ENCODE measurements at places on chromosomes 6 and 20.

- DNase-seq: no peak
These were observed 27.7 kb downstream of the EIF2S2 start for GRCh38 chr20:34084227-34084923.

DNA sequence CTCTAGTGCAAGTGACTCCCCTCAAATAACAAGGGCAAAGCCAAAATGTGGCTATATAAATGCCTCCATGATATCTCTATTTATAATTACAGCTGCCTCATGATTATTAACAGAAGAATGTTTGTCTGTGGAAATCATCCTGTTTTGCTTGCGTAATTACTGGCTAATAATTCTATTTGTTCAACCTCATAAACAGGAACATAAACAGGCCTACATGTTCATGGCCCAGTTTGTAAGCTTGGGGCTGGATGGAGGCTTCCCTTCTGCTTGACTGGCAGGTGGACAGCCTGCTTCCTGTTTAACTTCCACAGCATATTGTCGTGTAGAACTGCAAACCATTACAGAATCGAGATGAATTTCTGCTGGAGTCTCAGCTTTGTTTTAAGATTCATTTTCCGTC lies 766.0 kb upstream of the MAP3K7 start:
- DNase-seq: no peak

- DNase-seq: no peak
These were observed 342.2 kb downstream of the CDH26 start for GRCh38 chr20:60300374-60300773.

DNA sequence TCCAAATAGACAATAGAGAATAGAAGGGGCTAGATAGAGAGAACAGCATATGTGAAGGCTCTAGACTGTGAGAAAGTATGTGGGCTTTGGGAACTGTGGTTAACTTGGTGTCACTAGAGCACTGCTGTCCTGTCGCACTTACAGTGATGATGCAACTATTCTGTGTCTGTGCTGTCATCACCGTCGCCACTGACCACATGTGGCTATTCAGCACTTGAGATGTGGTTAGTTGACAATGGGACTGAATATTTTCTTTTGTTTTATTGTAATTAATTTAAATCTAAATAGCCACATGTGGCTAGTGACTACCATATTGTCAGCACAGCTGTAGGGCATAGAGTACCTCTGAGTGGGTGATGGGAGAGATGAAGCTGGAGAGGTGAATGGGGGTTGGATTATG lies 39.0 kb upstream of the IFNGR1 start:
- DNase-seq: peak; percentile 71

GRCh38 chr6:169222126-169222525 lies 31.5 kb downstream of the THBS2 start:
- no peak for DNase-seq

GRCh38 chr20:23410916-23411695 lies 10.2 kb downstream of the NAPB start:
- no peak for DNase-seq

GRCh38 chr20:24961384-24962181 lies 12.5 kb downstream of the CST7 start:
- no peak for DNase-seq

- DNase-seq: no peak
These were observed 225.4 kb upstream of the PREP start for GRCh38 chr6:105628156-105628860.

GRCh38 chr6:134097114-134097707 lies 44.8 kb upstream of the SLC2A12 start:
- DNase-seq: peak; percentile 87

DNA sequence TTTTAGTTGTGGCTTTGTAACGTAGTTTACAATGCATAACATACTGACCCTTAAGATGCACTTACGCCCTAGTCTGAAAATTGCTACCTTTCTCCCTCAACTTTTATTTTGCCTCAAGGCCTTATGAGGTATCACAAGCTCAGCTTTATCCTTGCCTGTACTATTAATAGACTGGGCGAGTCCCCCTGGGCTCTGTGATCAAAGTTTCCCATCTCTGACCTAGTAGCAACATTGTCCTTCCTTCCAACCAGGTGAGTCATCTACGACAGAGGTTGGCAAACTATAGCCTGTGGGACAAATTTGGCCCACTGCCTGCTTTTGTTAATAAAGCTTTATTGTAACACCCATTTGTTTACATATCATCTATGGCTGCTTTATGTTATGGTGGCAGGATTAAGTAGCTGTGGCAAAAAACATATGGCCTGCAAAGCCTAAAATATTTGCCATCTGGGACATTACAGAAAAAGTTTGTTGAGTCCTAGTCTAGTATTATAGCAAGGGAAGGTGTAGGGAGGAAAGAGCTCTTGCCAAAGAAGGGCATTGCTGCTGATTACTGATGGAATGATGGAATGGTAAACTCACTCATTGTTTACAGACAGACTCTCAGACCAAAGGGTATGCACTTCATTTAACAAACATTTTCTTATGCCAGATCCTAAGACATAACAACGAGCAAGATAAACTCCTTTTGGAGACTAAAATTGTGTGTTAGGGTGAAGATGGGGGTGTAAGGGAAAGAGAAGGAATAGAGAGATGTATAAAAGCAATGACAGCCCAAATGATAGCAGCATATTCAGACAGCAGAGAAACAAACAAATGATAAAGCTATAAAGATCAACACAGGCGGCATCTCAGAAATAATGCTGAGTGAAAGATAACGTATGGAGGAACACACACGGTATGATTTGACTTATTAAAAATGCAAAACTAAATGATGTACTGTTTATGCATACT lies 74.2 kb downstream of the SLC22A23 start:
- DNase-seq: no peak

DNA sequence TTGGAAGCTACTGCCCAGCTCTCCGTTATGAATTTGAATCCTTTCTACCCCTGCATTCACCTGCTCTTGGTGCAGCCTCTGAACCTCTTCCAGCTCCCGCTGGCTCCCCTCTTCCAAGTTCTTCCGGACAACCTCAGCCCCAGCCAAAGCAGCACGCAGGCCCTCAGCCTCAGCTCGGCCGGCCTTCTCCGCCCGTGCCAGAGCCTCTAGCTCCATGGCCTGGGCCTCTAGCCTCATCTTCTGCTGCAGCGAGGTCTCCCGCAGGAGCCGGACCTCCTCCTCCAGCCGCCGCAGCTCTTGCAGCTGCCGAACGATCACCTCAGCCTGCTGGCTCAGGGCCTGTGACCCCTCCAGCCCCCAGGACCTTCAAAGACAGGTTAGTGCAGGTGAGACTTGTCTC lies 3.2 kb downstream of the CCHCR1 start:
- no peak for DNase-seq

DNA sequence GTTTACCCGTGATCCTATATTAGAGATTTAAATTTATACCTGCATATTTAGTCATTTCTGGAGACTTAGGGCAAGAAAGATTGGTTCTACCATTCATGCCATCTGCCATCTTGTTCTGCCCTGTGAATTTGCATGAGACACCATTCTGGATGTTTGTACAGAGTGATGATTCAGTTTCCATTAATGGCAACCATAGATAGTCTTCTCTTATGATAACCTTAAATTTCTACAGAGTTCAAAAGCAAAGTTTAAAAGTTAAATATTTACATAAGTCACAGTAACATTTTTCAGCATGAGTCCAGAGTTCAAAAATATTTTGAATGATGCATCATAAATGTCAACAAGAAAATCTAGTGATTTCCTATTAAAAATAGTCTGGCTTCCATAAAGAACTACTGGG lies 23.2 kb downstream of the PLCB1 start:
- no peak for DNase-seq

DNA sequence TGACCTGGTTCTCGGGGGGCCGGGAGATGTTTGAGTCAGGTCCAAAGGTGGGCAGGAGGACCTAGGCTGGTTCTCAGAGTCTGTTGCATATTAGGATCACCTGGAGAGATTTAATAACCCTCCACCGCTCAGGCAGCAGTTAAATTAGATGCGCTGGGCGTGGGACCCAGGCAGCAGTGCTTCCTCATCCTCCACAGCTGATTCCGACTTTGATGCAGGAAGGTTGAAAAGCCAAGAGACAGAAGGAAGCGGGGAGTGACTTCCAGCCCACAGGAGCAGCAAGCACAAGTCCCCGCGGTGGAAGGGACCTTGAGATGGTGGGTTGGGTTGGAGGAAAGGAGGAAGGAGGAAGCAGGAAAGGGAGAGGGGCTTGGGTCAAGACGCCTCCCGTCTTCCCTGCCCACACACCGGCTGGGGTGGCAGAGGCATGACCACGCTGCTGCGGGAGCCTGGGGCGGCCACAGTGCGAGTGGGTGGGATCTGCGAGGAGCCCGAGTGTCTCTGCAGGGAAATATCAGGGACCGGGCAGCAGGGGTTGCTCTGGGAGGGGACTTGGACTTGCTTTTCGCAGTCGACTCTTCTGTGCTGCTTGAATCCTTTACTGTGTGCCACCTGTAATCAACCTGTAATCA lies 146.0 kb downstream of the PHACTR3 start:
- no peak for DNase-seq

- no peak for DNase-seq
These were observed 60.7 kb upstream of the RNF24 start for GRCh38 chr20:4076033-4076432.

DNA sequence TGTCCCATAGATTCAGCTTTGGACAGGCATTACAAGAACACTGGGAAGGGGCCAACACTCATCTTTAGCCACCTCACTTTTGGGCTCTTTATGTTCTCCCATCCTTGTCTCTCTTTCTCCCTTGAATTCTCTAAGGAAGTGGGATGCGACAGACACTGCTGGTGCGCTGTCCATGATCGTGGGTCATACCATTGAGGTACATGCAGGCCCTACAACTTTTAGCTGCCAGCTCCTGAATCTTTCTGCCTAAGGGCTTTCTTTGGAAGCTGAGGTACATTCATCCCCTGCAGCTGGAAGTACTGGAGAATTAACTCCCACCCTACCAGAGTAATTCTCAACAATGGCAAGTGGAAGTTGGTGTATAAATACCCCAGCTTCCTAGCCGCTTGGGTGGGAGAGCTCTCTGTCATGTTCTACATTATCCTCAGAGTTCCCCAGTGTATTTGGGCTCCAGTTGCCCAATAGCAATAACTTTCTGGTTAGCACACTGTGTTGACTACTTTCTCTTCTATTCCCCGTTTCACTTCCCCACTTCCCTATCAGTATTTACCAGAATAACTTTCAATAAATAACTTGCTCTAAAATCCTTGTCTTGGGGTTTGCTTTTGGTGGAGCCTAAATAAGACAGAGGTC lies 309.4 kb upstream of the RNF24 start:
- no peak for DNase-seq

GRCh38 chr6:7390226-7390878 lies 744 bp downstream of the RIOK1 start:
- DNase-seq: peak; percentile 11

DNA sequence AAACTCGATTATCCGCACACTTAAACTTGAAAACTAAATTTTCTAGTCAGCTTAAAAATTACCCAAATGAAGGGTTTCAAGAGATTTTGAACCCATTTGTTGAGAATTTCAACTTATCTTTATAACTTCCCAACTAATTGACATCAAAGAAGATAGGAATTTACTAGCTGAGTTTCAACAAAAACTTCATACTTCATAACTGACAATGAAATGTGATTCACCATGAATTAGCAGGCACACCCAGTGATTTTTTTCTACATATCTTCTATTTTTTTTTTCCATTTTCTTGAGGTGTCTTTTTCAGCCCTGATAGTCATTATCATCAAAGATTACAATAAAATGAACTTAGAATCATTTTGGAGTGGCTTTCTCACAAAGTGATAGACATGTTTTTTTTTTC lies 26.7 kb downstream of the TNFAIP3 start:
- DNase-seq: no peak

- DNase-seq: no peak
These were observed 35.9 kb upstream of the TOX2 start for GRCh38 chr20:43878776-43879175.

- peak; percentile 43 for DNase-seq
These were observed 1.7 kb downstream of the ULBP1 start for GRCh38 chr6:149965194-149966020.

DNA sequence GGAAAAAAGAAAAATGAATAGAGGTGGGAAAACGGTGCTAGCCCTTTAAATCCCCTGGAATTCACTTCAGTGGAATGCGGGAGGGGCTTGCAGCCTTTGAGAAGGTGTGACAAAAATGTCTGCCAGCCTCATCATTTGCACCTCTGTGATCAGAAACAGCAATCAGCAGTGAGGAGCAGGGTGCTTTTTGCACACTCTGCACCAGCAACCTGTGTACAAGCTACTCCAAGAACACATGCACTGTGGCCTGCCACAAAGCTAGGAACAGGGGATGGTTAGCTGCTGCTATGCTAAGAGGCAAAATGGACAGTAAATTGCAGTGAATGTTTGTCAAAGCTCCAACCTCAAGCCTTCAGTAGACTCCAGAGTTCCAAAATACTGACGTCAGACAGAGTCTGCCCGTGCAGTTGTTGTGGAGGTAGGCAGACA lies 29.7 kb downstream of the GINS1 start:
- DNase-seq: no peak

DNA sequence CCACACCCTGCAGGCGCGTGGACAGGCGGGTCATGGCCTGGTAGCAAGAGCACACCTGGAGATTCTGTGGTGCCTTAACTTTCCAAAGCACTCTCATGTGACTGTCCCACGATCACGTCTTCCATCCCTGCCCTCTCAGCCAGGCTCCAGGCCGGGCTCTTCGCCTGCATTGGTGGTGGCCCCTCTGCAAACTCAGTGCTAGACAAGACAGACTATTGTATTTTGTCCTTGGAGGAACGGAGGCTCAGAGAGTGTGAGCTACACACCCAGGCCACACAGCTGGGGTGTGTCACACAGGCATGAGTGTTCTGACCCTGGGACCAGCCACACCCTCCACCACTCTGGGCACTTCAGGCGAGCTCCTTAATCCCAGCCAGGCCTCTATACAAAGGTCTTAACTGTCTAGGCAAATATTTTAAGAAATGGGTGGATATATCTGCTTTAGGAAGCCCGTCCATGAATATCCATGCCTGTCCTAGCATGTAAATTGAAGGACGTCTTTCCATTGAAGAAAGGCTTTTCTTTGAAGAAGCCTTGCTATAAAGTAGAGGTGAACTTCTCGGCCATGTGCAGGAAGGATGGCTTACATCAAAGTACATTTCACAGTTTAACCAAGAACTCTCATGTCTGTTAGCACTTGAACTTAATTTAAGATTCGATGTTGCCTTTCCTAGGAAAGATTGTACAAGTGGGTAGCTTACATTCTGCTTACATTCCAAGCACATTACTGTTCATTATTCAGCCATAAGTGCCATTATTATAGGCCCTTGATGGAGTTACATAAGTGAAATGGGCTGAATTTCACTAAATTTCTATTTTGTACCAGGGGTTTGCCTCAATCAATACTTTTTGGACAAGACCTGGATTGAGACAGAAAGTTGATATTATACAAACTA lies 263.9 kb downstream of the DLL1 start:
- DNase-seq: no peak

Measured in hematopoietic multipotent progenitor cell treated with erythropoietin and hydrocortisone succinate and interleukin-3 and kit ligand, for 4 days (in vitro differentiated cells).